ENCODE measurements at places on chromosomes 3 and 15.
A peak's percentile ranks its signal among the peaks of the same experiment; 100 is the strongest.

GRCh38 chr3:7843441-7843840 is 658.2 kb upstream of the LMCD1 start:
- DNase-seq: no peak

DNA sequence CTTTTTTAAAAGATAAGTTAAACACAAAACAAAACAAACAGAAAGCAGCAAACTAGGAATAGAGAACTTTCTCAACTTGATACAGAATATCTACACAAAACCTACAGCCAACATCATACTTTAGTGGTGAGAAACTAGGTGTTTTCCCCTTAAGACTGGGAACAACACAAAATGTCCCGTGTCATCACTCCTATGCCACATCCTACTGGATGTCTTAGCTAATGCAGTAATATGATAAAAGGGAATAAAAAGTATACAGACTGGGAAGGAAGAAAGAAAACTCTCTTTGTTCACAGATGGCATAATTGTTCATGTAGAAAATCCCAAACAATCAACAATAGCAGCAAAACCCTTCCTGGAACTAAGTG is 45.9 kb downstream of the TMEM45A start:
- DNase-seq: no peak

DNA sequence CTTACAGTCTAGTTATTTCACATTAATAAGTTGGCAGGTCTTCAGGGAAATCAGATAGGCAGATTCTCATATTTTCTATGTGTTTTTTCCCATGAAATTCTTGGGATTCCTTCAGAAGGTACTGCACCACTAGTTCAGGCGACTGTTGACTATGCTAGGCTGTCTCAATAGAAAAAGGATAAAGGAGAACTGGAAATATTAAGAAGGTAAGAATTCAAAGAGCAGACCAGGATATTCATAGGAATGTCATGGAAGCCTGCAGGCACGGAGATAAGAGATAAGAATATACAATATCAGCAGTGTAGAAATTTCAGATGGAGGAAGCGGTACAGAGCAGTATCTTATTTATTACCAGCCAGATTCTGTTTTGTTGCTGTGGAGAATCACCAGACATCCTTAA is 432.1 kb upstream of the MDFIC2 start:
- no peak for DNase-seq

DNA sequence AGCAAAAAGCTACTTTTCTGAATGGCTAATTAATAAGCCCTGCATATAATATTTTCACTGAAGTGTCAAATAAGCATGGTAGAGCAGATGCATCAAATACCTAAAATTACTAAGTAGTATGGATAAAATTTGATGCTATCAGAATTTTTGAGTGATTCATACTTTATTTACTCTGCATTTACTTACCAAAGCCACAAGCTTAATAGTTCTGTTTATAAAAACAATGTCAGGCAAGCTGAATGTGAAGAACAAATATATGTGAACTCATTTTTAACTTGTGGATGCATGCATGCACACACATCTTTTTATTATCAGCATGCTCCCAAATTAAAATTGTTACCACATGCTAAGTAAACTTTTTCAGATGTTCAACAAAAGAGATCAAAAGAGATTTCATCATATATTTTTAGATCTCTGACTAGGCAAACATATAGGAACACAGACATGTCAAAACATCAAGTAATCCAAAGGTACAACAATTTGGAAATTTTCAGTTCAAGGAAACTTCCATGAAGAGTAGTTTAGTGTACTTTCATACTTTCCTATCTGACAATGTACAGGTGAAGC is 969.4 kb downstream of the ROBO1 start:
- DNase-seq: no peak

GRCh38 chr15:92082006-92082843 is 228.7 kb downstream of the SLCO3A1 start:
- DNase-seq: peak; percentile 79

- no peak for DNase-seq
Measured at GRCh38 chr3:186967686-186968085, 37.4 kb downstream of the ST6GAL1 start.

- DNase-seq: no peak
Measured at GRCh38 chr3:19264424-19264823, 116.1 kb downstream of the KCNH8 start.

- peak; percentile 19 for DNase-seq
Measured at GRCh38 chr3:7536510-7536909, 675.6 kb downstream of the GRM7 start.

DNA sequence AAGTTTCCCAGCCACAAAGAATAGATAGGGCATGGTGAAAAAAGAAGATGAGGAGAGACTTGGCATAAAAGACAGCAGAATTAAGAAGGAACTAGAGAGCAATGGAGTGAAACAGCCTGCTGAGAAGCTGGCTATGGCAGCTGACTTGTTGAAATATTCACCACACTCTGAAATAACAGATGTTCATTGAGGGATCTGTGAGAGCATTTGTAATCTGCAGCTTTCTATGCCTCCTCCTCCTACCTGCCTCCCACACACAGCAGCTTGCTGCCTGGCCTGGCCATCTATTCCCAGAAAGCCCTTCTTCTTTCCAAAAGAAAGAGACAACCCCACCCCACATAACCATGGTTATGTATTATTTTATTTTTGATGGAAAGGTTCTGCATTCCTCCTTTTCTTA is 303.9 kb downstream of the GAP43 start:
- DNase-seq: no peak

GRCh38 chr15:45821390-45821789 is 186.6 kb downstream of the SQOR start:
- no peak for DNase-seq

- no peak for DNase-seq
Measured at GRCh38 chr3:193795062-193795690, 202.2 kb downstream of the OPA1 start.

GRCh38 chr15:76501726-76502125 is 165.2 kb downstream of the ISL2 start:
- DNase-seq: no peak

DNA sequence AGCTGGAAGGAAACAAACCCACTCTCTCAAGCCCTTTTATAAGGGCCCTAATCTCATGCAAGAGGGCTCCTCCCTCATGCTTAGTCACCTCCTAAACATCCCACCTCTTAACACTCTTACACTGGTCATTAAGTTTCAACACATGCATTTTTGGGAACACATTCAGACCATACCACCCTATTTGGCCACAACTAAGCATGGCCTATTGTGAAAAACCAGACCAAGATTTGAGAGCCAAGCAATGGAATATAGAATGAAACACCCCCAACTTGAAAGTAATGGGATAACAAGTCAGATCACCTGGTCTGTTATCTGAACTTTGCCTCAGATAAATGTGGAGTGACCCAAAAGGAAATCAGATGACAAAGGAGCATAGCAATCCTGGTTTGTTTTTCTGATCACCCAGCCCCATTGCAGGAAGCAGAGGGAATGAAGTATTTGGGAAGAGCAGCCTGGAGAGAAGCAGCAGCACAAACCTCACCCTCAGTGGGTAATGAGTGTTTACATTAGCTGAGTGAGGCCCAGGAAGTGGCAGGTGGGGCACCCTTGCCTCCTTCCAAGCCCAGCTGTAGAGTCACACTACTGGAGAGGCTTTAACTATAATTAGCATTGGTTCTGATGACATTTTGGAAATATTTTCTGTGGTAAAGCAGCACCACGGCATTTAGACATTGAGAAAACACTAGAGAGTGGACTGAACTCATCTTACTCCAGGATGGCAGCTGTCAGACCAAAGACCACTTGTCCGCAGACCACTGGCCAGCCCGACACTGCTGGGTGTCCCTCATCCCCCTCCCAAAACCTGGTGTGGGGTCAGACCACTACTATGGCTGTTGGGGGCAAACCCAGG is 48.8 kb upstream of the PRTG start:
- peak; percentile 78 for DNase-seq

GRCh38 chr3:66603151-66603611 is 102.4 kb upstream of the LRIG1 start:
- DNase-seq: no peak

- DNase-seq: no peak
Measured at GRCh38 chr3:196063971-196064370, 17.9 kb downstream of the TFRC start.

DNA sequence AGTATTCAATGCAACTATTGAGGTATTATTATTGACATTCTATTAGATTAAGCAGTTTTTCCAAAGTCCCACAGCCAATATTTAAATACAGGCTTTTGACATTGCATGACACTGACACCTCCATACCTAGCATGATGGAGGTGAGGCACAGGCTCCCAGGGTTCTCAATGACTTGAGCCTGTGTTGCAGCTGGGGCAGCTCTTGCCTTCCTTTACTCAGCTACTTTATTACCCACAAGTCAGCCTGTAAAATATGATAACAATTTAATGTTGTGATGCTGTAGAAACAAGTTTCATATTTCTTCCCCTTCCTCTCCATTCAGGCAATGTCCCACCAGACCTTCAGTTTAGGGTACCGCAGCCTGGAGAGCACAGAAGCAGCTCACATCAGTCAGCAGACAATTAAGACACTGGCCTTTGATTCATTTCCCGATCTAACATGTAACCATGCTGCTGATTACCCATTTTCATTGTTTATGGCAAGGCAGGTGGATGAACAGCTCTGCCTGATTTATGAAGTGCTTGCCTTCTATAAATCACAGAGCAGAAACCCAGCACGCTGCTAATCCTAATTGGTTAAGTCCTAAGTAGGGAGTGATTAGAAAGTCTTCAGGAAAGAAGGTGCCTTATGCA is 826.1 kb downstream of the AGBL1 start:
- no peak for DNase-seq
